ENCODE measurements at places on chromosomes 4 and X.

GRCh38 chr4:119233750-119234149 lies 21.2 kb downstream of the USP53 start:
- no peak for DNase-seq

DNA sequence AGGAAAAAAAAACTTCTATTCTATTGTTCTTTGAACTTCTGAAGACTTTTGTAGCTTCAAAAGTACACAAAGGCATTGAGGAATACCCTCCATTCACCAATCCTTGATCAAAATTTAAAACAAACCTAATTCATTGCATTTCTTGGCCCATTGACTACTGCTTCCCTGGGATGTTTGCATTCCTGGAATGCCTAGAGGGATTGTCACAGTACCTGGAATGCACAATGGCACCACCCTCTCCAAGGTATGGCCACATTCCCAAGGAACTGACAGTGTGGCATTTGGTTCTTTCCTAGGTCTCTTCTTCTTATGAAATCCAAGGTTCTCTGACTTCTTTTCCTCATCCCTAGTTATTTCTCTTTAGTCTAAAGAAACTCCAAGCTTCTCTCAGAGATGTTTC lies 600.7 kb downstream of the CCSER1 start:
- no peak for DNase-seq

- DNase-seq, result no peak
Measured at GRCh38 chr4:38470735-38471262, 193.2 kb upstream of the KLF3 start.

- DNase-seq, result no peak
Measured at GRCh38 chr4:58272311-58272710, 1162.1 kb upstream of the IGFBP7 start.

- DNase-seq, result no peak
Measured at GRCh38 chr4:157300701-157301100, 80.2 kb downstream of the GRIA2 start.

GRCh38 chr4:79357365-79357764 lies 31.5 kb upstream of the NAA11 start:
- DNase-seq, result no peak

Measured in HFF-Myc (cell line).